ENCODE measurements at places on chromosomes 1 and 21.

- peak; percentile 25 for DNase-seq
These were observed 569.0 kb upstream of the ADGRL2 start for GRCh38 chr1:81231729-81232038.

DNA sequence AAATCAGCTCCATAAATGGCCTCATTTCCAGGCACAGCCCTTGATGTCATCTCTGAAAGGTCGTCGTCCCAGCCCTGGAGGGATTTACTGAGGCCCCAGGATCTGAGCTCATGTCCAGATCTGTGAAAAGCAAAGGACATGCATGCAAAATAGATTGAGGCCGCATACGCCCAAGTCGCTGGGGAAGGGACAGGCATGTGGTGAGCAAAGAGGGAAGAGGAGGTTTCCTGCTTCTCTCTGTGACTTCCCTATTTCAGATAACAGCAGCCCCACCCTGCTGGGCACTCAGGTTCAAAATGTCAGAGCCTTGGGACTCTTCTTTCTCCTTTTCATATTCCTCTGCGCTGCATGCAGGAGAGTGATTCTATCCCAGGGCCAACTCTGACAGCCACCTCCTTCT lies 197.2 kb downstream of the ADSS2 start:
- DNase-seq, result no peak

DNA sequence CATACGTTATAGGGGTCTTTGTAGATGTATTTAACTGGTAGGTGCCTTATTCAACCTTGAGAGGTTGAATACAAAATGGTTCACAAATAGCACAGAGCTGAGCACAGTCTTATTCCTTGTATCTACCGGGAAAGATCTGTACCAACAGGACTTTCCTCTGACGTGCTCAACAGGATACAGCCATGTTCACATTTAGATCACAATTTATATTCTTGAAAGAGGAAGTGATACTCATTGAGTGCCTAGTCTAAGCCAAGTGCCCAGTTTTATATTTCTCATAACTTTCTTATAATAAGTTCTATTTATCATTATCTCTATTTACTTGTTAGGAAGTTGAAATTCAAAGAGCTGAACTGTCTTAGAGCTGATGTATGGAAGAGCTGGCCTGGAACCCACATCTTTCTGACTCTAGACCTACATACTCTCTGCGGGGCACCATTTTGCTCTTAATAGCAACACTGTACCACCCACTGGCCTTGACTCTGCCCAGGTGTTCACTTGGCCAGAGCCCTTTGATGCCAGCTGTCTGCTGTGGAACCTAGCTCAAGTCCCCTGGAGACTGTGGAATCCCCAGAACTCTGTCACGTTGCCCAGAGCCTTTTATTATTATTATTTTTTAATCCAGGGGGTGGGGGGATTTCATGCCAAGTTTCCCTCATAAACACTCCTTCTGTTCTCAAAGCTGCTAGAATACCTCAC lies 156.2 kb downstream of the TPR start:
- DNase-seq, result no peak

GRCh38 chr1:215156232-215156631 lies 73.7 kb downstream of the KCNK2 start:
- DNase-seq, result peak; percentile 41

DNA sequence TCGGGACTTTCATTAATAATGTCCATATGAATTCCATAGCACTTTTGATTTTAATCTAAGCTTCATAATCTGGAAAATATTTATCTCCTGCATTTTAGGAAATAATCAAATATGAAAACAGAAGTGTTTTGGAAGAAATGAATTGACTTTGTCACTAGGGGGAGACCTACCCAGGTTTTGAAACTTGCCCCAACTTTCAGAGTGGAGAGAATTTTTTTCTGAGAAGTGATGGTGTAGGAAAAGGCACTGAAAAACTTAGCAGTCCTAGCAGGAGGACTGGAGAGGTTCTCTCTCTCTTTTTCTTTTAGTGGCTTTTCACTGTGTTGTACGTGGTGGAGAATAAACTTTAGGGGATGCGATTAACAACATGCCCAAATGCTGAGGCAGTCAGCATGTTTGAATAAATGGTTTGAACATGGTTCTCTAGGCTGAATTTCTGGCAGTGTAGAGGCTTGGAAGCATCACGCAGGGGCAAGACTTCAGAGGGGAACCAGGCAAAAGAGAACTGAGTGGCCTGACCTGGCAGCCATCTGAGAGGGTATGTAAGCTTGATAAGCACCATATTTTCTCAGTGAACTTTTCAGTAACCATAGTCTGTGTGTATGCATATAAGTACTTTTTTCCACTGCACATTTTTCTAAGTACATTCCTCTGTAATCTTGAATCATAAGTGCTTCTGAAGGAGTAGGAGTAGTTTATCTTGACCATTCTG lies 68.3 kb upstream of the NEK7 start:
- peak; percentile 84 for DNase-seq

GRCh38 chr1:232837087-232837486 lies 31.9 kb downstream of the MAP10 start:
- no peak for DNase-seq

GRCh38 chr1:234526922-234527321 lies 47.9 kb upstream of the TARBP1 start:
- no peak for DNase-seq

GRCh38 chr1:114803001-114803400 lies 22.5 kb upstream of the SIKE1 start:
- DNase-seq, result no peak

DNA sequence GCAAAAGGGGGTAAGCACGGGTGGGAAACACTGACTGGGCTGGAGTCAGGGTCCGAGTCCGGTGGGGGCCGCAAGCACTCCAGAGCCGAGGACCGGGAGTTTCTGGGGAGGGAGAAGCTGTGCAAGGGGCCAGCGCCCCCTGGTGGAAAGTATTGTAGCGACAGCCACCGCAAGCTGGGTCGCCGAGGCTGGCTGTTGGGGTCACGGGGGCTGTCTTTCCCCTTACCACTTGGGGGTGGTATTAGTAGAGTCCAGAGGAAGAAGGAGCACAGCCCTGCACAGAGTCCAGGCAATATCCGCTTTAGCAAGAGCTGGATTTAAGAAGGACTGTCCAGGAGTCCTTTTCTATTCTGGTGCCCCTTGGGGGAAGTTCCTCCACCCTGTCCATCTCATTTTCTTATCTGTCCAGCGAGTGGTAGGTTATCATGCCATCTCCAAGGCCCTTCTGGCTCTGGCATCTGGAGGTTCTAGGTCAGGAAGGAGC lies 17.9 kb upstream of the ETV3 start:
- peak; percentile 69 for DNase-seq

DNA sequence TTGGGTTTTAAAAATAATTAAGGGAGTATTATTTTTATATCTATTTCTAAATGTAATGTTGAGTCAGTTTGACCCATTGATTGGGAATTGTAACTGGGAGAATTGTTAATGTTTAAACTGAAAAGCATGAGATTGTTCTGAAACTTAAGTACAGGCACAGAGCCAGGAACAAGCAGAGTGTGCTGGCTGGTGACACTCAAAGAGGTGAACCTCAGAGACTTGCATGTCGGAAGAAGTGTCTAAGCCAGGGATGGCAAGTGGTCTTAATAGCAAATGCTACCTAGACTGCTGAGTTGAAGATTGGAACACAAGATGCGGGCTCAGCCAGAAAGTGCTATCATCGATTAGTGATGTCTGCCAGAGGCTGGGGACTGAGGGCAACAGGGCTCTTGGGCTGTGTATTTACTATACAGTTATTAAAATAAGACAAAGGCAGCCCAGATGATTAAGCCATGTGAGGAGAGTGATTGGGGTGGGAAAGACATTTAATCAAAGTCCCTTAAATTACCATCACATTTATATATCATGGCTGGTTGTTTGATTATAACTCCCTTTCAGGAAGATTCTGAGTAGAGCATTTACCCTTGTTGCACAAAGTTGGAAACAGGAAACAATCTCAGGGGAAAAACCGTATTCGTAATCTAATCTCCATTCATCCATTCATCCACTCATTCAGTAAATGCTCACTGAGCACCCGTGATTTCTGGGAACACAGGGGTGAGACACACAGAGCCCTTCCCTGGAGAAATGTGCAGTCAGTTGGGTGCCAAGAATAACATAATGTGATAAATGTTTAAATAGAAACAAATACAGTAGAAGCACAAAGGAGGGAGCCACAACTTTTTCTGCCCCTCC lies 42.8 kb downstream of the C8A start:
- DNase-seq, result peak; percentile 82

GRCh38 chr21:45454926-45455673 lies 50.1 kb downstream of the COL18A1 start:
- DNase-seq, result peak; percentile 69

GRCh38 chr21:23452384-23453083 lies 2154.7 kb downstream of the MRPL39 start:
- no peak for DNase-seq

DNA sequence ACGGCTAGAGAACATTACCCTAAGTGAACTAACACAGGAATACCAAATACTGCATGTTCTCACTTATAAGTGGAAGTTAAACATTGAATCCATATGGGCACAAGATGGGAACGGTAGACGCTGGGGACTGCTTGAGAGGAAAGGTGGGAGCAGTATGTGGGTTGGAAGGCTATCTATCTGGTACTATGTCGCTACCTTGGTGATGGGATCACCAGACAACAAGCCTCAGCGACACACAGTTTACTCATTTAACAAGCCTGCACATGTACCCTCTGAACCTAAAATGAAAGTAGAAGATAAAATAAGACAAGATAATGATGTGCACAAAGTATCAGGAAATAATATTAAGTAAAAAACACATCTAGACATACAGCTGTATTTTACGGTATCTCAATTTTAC lies 819 bp downstream of the PYHIN1 start:
- DNase-seq, result no peak

- DNase-seq, result no peak
These were observed 19.7 kb downstream of the CAMK2N1 start for GRCh38 chr1:20466273-20466672.

DNA sequence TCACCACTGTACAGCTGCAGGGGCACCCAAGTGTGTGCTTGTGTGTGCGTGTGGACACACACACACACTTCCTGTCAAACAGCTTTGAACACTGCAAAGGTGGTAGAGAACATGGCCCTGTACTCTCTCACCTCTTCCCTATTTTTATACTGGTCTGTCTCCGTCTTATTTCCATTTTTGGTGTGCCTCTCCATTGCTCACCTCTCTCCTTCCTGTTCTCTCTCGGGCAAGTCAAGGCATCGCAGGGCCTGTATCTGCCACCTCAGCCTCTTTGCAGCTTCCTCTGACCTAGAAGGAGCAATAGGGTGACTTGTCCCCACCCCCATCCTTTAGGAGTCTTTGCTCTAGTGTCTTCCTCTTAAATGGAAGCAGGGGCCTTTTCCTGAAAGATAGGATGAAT lies 2.2 kb downstream of the SMCP start:
- no peak for DNase-seq

DNA sequence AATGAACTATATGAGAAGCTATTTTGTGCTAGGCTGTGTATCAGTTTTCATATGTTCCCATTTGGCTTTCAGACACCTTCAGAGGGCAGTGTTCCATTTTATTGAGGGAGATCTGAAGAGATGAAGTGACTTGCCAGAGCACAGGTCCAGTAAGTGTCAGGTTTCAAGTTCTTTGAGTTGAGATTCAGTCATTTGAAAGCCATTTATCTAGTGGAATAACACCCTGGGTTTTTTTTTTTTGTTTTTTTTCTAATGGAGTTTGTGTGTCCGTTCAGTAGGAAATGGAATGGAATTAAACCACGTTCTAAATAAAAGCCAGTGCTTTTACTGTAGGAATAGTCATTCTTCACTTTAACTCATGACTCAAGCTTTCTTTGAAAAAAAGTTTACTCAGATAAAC lies 652.9 kb upstream of the USP24 start:
- DNase-seq, result peak; percentile 25

GRCh38 chr1:3630914-3631313 lies 6.1 kb downstream of the TPRG1L start:
- no peak for DNase-seq

DNA sequence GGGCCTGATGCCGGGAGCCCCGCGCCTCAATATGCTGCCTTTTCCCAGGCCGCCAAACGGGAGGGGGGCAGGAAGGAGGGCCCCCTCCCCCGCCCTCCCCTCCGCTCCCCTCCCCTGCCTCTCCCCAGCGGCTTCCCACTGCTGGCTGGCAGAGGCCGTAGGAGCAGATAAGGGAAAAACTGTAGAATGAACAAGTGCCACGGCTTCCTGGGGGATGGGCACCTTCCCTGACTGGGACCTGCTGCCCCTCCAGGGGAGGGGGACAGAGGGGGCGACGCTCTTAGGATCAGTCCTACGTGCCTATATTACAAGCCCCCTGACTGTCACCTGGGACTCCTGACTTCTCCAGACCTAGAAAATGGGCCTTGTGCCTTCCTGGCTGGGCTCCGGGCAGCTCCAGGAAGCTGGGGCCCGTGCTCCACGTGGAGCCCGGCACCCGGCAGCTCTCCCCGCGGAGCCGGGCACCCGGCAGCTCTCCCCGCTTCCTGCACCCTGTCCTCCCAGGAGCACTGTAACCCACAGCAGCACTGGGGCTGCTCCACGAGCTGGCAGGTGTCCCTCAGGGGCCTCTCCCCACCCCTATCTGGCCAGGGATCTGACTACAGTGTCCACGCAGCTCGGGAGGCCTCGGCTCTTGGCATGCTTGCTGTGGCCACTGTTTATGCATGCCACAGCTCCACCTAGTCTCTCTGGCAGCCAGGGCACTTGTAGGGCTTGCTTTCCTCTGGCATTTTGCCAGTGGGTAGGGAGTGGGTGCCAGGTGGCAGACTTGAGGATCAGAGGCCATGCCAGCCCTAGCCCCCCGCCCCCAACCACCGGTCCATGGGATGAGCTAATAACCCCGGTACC lies 674 bp upstream of the HES5 start:
- DNase-seq, result no peak

DNA sequence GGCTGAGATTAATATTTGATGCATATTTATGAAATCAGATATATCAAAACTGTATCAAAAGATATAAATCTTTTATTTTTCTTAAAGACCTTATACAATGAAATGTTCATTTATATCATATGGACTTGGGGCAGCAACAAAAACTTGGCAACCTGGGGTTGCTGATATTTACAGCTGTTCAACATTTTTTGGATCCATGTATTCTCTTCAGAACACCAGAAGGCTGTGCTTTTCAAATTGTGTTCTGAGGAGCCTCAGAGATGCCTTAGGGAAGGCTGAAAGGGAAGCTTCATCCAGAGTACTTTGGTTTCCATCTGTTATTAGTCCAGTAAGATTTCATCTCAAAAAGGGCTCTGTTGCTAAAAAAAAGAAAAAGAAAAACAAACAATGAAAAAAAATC lies 94.8 kb downstream of the DISC1 start:
- DNase-seq, result no peak

GRCh38 chr1:234987415-234988154 lies 141.1 kb downstream of the TOMM20 start:
- peak; percentile 88 for DNase-seq

DNA sequence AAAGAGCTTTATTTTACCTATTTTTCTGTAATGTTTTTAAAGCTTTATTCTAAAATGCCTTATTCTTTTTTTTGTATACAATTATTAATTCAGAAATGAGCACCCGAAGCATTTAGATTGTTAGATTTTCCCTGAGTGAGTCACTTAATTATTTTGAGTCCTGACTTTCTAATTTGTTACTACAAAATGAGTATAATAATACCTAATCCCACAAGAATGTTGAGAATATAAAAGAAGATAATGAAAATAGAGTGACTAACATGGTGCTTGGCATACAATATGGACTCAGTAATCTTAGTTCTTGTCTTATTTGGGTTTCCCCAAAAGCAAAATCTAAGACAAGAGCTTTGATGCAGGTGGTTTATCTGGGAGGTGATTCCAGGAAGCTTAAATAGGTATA lies 142.2 kb downstream of the LHX8 start:
- no peak for DNase-seq

GRCh38 chr1:185938396-185938795 lies 204.2 kb downstream of the HMCN1 start:
- DNase-seq, result peak; percentile 58

GRCh38 chr21:18157406-18157805 lies 87.2 kb upstream of the CHODL start:
- DNase-seq, result no peak

GRCh38 chr1:169072945-169073725 lies 33.4 kb upstream of the ATP1B1 start:
- DNase-seq, result no peak
